Pons (tissue), 1 donor: ENCODE measurements at places on chromosomes 4 and X.

DNA sequence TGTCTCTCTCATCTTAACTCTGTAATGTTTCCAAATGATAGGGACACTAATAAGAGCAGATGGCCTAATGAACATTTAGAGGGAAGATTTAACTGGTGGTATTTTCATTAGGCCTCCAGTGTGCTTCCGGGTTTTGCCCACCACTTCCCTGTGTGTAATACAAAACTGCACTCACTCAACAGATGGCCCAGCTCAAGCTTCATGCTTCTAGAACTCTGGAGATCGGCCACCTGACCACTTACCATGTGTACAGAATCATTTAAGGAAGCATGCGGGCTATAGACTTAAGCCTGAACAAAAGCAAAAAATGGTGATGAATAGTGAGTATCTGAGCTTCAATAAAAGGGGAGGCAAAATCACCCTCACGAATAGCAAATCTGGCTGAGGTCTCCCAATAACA lies 89.3 kb downstream of the SH2D1A start:
- no peak for DNase-seq

GRCh38 chr4:54118850-54119589 lies 19.1 kb downstream of the GSX2 start:
- no peak for DNase-seq

DNA sequence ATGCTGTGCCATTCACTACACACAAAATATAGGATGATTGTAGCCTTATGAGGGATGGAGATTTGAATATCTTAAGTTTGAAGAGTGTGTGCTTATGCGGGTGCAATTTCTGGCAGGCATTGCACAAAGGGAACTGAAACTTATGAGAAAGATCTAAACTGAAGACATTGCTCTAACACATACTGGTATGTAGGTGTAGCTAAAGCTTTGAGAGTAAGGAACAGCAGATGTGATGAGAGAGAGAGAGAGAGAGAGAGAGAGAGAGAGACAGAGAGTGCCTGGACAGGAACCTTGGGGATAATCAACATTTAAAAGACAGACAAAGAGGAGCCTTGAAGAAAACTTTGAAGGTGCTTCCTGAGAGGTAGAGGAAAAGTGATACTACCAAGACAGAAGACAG lies 379.7 kb downstream of the SPRY1 start:
- DNase-seq = no peak

- peak; percentile 11 for DNase-seq
These were observed 53.5 kb upstream of the KLF3 start for GRCh38 chr4:38610521-38610920.

DNA sequence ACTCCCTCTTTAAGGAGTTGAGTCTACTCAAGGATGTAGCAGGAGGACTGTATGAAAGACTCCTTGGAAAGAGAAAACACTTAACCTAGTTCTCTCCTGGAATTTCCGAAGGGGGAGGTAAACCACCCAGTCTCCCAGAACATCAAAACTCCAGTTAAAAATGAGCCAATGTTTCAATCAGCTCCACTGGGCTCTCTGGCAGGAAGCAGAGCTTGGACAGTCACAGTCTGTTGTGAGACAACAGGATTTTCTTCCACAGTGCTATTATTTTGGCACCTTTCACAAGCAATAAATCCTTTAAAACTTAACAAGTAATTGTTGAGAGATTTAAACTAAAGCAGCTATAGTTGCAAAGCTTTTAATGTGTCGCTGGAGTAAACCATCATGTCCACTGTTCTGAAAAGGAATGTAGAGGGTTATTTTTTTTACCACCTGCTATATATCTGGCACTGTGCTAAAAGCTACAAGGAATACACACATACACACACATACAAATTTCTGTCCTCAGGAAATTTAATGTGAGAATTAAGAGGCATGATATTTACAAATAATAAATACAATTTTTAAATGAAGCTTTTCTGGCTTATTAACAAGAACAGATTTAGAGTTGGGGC lies 229.2 kb upstream of the INTU start:
- DNase-seq = no peak

GRCh38 chr4:17098401-17098800 lies 200.0 kb upstream of the LDB2 start:
- DNase-seq = no peak

- DNase-seq = no peak
These were observed 317.7 kb downstream of the INPP4B start for GRCh38 chr4:142528433-142528832.

GRCh38 chr4:170089274-170089667 lies 485 bp downstream of the AADAT start:
- DNase-seq = peak; percentile 45

DNA sequence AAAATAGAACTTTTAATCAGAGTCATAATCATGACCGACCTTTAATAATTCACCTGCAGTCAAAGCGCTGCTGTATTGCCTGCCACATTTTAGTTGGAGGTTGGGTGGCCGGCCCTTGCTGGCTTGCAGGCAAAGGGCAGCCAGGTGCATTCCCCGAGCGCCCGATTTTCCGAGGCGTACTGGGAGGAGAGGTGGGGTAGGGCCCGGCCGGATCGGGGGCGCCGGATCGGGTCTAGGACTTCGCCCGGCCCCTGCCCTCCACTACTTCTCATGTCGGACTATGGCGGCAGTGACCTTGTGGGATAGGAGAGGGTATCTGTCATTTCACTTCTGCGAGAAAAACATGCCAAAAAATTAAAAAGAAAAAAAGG lies 2.5 kb upstream of the RS1 start:
- peak; percentile 4 for DNase-seq
